D341Med (cell line): ENCODE measurements at places on chromosomes 2 and 18.

- DNase-seq: peak; percentile 67
Measured at GRCh38 chr2:109545828-109546713, 67.7 kb downstream of the SEPTIN10 start.

DNA sequence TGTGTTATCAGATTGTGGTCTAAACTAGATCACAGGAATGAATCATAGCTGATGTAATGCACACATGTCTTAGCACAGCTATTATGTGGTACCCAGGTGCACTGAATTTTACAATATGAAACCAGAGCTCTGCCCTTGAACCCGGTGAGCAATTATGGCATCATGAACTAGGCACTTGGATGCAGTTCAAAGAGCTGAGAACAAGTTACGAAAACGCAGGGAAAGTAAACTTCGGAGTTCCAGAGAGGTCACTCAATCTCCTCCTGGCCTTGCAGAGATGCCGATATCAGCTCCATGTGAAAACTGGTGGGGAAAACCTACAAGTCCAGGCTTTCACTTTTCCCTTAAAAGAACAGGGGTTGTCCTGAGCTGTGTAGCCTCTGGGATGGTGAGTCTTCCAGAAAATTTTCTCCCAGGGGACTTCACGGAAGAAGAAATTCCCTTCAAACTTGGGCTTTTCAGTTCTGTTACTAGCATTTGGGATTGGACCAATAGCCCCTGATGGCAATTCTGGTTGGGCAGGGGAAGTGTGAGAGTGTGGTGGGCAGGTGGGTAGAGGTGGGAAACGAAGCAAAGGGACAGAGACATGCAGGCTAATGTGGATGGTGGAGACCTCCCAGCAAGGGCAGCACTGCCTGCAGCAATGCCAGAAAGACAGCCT, 71.1 kb upstream of the SH3BP4 start:
- DNase-seq: no peak

DNA sequence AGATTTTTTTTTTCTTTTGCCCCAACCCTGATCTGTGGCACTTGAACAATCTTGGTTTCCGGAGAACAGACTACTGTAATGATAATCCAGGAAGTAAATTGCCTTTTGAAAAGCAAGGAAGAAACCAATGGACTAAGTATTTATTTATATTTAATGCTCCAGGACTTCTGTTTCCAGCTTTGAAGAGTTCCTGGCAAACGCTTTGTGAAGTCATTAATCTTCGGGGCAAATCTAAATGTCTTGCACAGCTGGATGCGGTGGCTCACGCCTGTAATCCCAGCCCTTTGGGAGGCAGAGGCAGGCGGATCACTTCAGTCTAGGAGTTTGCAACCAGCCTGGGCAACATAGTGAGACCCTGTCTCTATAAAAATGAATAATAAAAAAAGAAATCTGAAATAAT, 135.1 kb upstream of the GATA6 start:
- DNase-seq: no peak

- DNase-seq: peak; percentile 4
Measured at GRCh38 chr18:78871618-78872017, 108.0 kb upstream of the SALL3 start.

GRCh38 chr2:148586522-148587128, 57.9 kb upstream of the EPC2 start:
- no peak for DNase-seq

DNA sequence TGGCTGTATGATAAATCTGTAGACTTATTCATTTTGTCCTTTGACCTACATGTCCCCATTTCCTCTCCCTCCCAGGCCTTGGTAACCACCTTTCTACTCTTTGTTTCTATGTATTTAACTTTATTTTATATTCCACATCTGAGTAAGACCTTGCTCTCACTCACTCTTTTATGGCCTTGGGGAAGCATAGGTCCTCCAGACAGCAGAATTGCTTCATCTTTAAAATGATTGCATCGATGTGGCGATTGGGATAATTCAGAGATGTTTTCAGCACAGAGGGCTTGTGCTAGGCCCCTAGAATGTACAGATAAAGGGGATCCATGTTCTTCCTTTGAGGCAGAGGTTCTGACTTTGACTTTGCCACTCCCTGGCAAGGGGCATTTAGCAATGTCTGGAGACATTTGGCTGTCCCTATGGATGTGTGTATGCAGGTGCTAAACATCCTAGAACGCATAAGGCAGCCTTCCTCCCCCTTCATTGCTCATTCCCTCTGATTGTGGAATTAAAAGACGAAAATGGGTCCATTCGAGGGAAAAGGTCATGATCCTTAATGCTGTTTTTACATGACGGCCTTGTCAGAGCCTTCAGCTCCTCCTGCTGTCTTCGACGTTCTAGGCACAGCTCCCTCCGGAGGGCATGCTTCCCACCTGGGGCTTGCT, 1.2 kb upstream of the GPR39 start:
- DNase-seq: no peak
